ENCODE measurements at places on chromosomes 11 and 22.
A peak's percentile ranks its signal among the peaks of the same experiment; 100 is the strongest.

- DNase-seq: no peak
Observed at GRCh38 chr22:24059793-24060192, 48.7 kb downstream of the CABIN1 start.

DNA sequence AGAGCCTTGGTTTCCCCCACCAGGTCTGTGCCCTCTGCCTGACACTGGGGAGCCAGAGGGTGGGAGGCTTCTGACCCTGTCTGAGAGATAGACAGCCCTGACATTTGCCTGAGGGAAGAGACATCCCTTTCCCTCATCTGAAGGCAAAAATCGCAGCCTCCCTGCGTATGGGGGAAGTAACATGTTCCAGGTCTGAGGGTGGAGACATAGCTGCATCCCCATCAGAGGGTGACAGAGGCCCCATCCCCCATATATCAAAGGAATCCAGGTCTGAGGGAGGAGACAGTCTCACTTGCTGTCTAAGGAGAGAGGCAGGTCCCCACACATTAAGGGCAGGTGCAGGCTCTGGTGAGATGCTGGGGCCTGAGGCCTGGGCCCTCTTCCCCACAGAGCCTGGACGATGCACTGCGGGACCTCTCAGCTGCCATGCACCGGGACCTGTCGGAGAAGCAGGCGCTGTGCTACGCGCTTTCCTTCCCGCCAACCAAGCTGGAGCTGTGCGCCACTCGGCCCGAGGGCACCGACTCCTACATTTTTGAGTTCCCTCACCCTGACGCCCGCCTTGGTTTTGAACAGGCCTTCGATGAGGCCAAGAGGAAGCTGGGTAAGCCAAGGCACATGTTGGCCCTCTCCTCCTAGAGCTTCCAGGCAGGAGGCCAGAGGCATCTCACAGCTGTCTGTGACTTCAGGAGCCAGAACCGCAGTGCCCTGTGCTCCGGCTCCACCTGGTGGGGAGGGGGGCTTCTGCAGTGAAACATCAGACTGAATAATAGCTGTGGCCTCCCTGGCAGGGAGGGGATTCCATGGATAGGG, 16.1 kb upstream of the RELT start:
- peak; percentile 77 for DNase-seq

DNA sequence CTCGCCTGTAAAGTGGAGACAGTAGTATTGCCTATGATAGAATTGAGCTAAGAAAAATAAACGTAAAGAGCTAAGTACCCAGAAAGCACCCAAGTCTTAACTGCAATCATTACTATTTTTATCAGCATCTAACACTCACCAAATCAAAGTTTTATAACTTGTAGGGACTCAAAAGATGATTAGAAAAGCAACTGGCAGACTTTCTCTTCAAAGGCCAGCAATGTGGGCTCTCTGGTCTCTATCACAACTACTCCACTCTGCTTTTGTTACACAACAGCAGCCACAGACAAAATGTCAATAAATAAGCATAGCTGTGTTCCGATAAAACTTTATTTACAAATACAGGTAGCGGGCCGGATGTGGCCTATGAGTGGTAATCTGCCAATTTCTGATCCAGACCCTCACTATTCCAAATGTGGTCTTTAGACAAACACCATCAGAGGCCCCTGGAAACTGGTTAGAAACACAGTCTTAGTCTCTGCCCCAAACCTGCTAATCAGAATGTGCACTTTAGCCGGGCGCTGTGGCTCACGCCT, 8.2 kb downstream of the TPST2 start:
- no peak for DNase-seq

GRCh38 chr11:89433278-89433677, 57.9 kb downstream of the NOX4 start:
- DNase-seq: no peak

DNA sequence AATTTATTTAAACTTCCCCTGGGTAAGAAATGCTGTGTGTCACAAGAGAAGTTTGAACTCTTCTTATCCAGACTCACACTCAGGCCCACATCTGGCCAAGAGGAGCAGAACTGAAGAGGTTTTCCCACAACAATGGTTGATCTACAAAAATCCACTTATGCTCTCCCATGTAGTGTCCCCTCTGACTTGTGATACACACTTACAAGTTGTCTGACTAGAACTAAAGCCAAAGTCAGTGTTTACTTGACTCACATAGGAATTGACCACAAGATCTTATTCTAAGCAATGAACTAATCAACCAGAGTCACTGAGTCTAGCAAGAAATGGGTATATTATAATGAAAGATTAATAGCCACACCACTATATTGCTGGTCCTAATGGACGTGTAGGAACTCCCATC, 133.0 kb downstream of the ATG16L2 start:
- no peak for DNase-seq

DNA sequence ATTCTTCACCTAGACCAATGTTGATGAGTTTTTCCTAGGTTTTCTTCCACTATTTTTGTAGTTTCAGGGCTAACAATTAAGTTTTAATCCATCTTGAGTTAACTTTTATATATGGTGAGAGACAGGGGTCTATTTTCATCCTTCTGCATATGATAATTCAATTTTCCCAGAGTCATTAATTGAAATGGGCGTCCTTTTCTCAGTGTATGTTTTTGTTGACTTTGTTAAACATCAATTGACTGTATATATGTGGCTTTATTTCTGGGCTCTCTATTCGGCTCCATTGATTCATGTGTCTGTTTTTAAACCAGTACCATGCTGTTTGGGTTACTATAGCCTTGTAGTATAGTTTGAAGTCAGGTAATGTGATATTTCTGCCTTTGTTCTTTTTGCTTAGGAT, 282.1 kb downstream of the INSC start:
- DNase-seq: no peak

GRCh38 chr22:48340727-48341709, 1486.7 kb downstream of the BRD1 start:
- DNase-seq: no peak

DNA sequence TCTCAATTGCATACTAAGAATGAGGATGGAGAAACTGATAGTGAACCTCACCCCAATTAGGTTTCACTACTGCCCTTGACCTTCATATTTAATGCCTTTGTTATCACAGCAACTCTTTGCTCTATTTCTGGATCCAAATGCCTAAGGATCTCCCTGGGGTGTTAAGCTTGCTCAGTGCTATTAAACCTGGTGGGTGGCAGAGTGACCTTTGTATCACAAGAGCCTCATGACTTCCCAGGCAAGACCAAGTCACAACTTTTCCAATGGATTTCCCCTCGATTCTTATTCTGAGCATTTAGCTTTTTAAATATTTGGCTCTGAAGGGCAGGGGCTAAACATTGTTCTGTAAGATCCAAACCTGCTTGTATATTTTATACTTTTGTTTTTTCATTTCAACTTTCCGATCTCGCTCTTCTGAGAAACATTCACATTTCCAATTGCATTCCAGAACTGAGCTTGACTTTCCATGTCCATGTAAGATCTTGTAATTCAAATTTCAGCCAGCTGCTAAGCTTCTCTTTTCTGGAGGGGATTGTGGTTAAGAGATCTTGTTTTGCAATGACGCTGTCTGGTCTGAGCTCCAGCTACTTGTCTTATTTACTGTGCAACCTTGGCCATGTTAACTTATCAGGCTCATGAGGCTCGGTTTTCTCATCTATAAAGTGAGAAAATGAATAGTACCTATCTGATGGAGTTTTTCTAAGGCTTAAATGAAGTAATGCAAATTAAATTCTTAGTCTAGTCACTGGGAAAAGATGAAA, 6.4 kb upstream of the EHF start:
- no peak for DNase-seq

DNA sequence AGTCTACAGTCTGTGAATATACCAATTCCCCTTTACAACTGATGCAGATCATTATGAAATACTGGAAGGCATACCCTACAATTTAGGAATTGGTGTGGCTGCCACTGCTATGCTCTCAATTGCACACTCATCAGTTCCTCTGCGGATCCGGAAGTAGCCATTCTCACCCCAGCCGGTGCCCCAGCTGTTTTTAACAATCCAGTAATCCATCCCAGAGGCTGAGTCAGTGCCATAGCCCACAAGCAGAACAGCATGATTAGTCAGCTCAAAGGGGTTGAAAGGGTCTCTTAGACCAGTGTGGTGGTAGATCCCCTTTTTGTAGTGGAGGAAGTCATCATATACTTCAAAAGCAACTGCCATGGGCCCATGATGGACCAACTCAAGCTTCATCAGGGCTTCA, 43.6 kb downstream of the CTSC start:
- DNase-seq: no peak

- no peak for DNase-seq
Observed at GRCh38 chr11:95379479-95379878, 148.5 kb upstream of the SESN3 start.

DNA sequence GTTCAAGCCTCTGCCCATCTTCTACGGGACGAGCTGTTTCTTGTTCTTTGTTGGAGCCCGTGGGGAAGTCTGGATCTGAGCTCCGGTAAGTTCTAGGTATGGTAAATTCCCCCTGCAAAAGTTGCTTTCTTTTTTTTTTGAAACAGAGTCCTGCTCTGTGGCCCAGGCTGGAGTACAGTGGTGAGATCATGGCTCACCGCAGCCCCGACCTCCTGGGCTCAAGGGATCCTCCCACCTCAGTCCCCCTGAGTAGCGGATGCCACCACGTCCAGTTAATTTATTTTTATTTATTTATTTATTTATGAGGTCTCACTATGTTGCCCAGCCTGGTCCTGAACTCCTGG, 35.5 kb upstream of the MOB2 start:
- DNase-seq: no peak

DNA sequence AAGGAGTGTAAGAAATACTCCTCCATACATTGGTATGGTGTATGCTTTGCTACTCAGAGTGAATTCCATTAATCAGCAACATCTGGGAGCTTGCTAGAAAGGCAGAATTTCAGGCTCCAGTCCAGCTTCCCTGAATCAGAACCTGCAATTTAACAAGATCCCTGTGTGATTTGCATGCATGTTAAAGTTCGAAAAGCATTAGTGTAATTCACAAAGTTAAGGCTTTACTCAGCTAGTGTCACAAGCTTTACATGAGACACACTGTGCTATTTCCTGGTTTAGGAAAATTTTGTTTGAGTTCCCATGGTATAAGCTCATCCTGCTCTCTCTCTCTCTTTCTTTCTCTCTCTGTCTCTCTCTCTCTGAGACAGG, 37.0 kb upstream of the HEPHL1 start:
- no peak for DNase-seq

DNA sequence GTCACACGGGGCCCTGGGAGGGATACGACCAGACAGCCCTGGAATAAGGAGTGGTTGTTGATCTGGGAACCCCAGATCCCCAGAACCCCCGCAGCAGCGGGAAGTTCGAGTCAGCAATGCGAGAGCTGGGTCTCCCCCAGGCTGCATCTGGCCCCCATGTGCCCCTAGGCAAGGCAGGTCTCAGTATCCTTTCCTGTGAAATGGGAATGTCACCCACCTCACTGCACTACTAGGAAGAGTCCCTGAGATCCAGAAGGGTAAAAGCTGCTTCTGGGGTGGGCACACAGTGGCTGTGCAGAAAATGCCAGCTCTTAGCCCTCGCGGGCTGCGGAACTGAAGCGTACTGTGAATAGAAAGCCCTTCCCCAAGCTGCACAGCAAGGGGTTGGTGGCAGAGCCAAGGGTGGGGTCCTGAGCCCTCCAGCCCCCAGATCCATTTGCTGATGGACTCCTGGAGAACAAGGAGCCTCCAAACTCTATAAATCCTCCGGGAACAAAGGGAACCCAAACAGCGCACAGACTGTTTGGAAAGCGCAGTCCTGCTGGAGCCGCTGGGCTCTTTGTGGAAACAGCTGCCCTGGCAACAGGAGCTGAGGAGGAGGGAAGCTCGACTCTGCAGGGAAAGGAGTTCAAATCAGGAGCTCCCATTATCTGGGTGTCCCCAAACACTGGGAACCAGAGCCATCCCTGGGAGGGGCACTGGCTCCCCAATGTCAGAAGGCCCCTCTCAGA, 68.2 kb upstream of the SHISAL1 start:
- no peak for DNase-seq

- DNase-seq: no peak
Observed at GRCh38 chr11:57338142-57338541, at the start of gene P2RX3. Gene P2RX3 (plus strand): TSS chr11:57338352. CDS start chr11:57338551, 199 bp downstream.

DNA sequence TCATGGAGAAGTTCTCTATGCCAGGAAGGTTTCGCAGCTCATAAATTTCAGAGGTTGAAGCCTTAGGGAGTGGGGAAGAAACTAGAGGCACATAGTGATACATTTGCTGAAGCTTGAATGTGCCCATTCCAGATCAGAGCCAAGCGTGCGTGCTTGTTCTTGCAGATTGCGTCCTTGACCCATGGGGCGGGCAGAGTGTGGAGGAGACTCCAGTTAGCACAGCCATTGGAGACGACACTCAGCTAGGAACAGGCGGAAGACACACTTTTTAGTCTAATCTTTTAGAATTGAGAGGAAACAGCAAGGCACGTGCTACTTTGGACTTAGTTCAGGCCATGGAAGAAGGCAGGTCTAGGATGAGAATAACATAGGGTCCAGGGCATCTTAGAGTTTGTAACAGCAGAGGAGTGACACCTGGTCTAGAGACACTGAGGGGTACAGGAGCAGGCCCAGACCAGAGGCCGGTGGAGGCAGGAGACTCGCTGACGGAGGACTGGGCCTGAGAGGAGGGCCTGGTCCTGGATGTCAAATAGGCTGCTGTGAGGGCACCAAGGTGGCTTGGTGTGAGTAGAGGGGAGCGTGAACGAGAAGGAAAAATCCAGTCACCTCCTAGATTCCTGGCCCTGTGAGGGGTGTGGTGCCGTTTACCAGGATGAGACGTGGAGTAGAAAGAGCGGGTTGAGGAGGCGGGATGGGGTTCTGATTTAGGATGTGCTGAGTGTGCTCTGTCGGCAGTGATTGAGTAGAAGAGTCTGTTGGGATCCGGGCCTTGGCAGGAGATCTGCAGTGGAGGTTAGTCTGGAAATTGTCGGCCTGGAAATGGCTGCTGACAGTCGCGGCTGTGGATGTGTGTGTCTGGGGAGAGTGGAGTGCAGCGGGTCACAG, 154.7 kb downstream of the TBC1D22A start:
- no peak for DNase-seq

- no peak for DNase-seq
Observed at GRCh38 chr11:11407763-11408084, 54.7 kb upstream of the CSNK2A3 start.
